CD4-positive, alpha-beta T cell treated with Interleukin-1 beta for 1 hour (primary cell): ENCODE measurements at places on chromosomes 11 and 22.

DNA sequence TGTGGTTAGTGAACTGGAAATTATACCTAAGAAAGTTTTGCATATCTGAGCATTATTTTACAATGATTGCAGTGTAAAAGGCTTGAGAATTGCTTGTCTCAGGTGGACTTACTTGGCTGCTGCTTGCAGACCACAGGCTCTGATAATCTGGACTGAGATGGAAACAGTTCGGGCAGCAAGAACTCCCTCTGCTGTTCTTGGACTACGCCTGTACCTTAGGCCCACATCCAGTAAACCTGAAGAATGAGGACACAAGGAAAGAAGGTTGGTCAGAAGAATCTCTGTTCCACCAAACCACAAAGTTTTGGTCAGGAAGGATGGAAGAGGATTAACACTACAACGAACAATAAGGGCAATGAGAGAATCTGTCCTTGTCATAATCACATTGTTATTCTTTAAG is 80.1 kb downstream of the C2CD3 start:
- DNase-seq: peak; percentile 27

GRCh38 chr11:134655189-134655989 is 243.3 kb upstream of the B3GAT1 start:
- DNase-seq: no peak

DNA sequence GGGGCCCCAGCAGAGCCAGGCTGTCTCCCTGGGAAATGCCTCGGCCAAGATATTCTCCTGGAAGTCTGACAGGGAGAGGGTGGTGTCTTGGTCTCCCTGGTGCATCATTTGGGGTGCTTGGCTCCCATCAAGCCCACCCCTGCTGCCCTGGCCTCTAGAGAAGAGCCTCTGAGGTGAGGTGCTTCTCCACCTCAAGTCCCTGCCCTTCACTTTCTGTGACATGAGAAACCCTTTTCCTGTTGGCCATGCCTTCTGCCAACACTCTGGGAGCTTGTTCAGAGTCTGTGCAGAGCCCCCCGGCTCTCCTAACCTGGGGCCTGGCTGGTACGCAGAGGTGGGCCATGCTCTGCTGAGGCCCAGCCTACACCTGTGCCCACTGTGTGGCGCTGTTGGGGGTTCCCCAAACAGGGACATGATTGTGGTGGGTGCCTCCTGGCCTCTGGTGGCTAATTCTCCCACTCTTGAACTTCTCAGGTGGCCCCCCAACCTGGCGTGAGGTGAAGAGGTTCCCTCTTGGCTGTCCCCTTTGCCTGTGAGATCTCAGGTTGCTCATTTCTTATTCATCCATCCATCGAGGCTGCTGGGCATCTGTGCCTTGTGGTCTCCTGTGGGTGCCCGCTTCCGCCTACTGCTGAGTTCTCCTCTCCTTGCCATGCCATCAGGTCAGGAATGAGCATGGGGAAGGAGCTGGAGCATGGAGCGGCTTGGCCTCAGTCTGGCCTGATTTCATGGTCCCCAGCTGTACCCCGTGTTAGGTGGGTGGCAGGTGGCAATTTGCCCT is 19.2 kb upstream of the DGCR8 start:
- no peak for DNase-seq

DNA sequence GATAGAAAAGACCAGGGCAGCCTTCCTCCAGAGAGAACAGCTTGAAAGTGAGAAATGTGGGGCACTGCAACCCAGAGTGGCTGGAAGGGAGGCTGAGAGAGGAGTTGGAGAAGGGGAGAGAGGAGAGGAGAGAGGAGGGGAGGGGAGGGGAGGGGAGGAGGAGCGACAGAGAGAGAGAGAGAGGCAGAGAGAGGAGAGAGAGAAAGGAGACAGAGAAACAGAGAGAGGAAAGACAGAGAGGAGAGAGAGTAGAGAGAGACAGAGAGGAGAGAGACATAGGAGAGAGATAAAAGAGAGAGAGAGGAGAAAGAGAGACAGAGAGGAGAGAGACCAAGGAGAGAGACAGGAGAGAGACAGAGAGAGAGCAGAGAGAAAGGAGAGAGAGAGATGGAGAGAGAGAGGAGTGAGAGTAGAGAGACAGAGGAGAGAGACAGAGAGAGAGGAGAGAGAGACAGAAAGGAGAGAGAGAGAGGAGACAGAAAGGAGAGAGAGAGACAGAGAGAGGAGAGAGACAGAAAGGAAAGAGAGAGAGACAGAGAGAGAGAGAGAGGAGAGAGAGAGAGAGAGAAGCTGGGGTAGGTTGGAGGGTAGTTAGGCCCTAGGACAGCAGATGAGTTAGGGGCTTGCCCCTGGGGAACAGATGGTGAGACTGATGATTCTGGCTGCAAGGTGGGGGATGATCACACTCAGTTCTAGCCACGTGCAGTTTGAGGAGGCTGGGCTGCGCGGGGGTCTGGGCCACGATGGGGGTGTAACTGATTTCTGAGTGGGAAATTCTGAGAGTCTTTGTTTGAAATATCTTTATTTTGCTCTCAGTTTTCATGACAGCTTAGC is 8.5 kb upstream of the SCYL1 start:
- DNase-seq: no peak

GRCh38 chr11:17641792-17642350 is 77.5 kb upstream of the MYOD1 start:
- DNase-seq: no peak

- DNase-seq: no peak
Measured at GRCh38 chr11:65055538-65055937, 2.8 kb downstream of the NAALADL1 start.

DNA sequence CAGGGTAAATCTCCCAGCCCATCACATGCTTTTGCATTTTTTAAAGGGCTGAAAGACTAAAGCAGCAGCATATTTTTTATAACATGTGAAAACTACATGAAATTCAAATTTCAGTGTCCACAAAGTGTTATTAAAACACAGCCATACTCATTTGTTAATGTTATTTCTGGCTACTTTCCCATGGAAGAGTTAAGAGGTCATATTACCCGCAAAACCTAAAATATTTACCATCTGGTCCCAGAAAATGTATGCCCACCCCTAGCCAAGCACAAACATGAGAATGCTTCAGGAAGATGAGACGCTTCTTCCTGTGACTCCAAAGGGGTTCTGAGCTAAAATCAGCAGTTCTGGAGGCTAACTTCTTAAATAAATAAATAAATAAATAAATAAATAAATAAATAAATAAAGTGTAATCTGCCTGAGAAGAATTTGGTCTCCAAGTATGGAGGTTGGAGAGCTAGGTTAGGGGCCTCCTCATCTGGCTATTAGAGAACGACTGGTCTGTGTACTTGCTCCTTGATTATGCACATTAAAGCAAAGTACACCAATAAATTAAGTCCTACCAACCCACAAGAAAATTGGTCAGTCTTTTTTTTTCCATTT is 9.7 kb downstream of the IMMP1L start:
- DNase-seq: no peak

- DNase-seq: no peak
Measured at GRCh38 chr11:84144531-84144930, 858.4 kb upstream of the CCDC90B start.

DNA sequence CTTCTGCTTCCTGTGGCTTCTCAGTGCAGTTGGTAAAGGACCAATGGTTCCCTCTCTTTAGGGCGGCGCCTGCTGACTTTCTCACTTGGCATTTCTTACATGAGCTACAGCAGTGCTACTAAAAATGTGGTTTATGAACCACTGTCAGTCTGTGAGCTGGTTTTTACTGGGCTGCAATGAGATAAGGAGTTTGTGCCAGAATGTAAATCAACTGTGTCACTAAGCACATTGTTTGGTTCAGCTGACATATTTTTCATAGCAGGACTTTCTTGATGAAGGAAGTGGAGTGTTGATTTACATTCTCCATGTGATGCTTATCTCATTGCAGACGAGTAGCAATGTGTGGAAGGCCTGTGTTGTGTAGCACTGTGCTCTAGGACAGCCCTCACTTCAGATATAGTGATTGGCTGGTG is 463.3 kb downstream of the SOX6 start:
- no peak for DNase-seq

DNA sequence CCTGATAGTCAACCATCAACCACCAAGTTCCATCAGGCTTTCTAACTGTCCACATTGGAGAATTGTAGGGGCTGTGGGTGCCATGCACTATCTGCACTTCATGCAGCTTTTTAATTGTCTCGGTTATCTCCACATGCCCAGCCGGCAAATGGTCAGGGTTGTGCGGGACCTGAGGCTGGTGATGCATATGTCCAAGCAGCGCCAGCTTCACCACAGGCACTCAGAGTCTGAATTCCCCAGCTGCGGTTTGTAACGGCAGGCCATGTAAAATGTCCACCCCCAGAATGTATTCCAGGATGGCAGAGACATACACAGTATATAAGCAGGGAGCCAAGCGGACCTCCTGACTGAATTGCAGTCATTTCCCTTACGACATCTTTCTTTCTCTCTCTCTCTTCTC is 435.6 kb downstream of the DYNC2H1 start:
- DNase-seq: no peak

- peak; percentile 88 for DNase-seq
Measured at GRCh38 chr11:128324531-128325141, 262.7 kb downstream of the ETS1 start.

- DNase-seq: no peak
Measured at GRCh38 chr22:39278040-39278439, 33.3 kb upstream of the PDGFB start.

DNA sequence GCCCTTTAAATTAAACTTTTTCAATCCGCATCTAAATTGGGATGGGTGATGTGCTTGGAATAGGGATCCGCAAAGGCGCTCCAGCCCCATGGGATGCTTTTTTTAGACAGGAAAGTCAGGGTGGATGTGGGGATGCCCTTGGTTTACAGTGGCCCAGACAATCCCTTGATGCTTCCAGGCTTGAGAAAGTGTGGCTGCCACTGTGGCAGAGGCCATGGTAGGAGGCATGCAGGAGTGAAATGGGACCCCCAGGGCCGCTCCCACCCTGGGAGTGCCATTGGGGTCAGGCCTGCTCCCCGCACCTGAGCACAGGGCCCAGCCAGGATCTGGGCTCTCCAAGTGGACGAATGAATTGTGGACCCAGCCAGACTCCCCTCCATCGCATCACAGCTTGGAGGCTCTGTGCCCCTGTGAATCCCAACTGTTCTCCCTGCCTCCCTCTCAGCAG is 75.8 kb downstream of the COMMD9 start:
- DNase-seq: no peak

- DNase-seq: no peak
Measured at GRCh38 chr22:17137861-17138425, 16.8 kb upstream of the TMEM121B start.

DNA sequence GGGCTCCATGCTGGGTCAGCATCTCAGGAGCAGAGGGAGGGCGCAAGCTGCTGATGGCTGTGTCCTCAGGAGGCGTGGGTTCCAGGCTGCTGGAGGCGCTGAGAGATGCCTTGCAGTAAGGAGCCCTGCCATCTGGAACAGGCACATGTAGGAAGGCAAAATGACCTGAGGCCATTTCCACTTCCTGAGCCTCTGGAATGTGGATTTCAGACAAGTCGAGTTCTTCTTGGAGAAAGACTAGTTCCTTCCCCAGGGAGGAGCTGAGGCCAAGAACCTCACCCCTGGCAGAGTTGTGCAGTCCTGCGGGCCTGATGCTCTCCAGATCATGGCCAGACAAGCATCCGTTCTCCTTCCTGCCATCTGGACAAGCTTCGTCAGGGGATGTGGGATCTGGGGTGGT is 19.3 kb downstream of the HPS4 start:
- no peak for DNase-seq

DNA sequence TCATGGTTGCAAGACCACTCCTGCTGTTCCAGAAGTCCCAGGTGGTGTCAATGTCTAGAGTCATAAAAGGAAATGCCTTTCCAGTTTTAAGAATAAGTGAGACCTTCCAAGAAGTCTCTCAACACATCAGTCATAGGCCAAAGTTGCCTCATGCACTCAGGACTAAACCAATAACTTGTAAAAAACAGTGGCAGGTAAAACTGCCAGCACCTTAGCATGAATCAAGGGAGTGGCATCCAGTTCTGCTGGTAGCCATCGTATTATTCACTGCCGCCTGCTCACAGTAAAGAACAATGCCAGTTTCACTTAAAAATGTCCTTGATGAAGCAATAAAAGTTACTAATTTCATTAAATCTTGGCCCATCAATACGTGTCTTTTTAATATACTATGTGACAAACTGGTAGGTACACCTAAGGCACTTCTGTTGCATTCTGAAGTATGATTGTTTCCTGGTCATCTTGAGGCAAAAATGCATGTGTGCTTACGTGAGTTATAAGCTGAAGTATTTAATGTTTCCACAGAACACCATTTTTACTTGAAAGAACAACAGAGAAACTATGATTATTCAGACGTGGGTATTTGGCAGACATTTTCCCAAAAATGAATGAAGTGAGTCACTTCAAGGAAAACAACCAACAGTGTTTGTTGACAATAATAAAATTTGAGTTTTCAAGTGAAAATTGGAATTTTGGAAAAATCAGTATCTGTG is 125.2 kb upstream of the SNX19 start:
- DNase-seq: no peak

- no peak for DNase-seq
Measured at GRCh38 chr11:3340025-3340424, 38.9 kb downstream of the ZNF195 start.

GRCh38 chr22:22949953-22950352 is 62.3 kb downstream of the IGLL5 start:
- no peak for DNase-seq

DNA sequence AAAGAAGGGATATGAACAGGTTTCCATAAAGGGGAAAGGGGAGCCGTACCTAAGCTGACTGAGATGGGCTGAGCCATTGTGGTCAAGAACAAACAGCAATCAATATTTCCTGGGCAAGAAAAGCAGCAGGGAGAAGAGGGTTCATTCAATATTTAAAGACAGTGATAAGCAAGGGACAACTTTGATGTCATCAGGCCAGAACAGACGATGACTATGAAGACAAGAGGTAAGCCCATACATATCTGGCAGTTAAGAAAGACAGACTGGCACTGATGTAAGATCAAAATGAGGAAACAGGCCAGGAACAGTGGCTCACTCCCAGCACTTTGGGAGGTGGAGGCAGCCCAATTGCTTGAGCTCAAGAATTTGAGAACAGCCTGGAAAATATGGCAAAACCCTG is 2.4 kb downstream of the OR5A2 start:
- DNase-seq: no peak

GRCh38 chr22:50665738-50666137 is 6.9 kb upstream of the SHANK3 start:
- no peak for DNase-seq

GRCh38 chr11:112115386-112115785 is 28.7 kb downstream of the SDHD start:
- DNase-seq: no peak

GRCh38 chr22:19622061-19622441 is 92.3 kb upstream of the SEPTIN5 start:
- no peak for DNase-seq

- no peak for DNase-seq
Measured at GRCh38 chr11:71204748-71205664, 47.4 kb downstream of the SHANK2 start.

- peak; percentile 52 for DNase-seq
Measured at GRCh38 chr11:117822074-117823033, 2.2 kb downstream of the FXYD2 start.

GRCh38 chr11:17581732-17582053 is 34.6 kb downstream of the OTOG start:
- DNase-seq: no peak

- DNase-seq: no peak
Measured at GRCh38 chr22:21755851-21756284, 20.3 kb upstream of the YPEL1 start.
